ENCODE measurements at places on chromosomes 5 and 9.

- no peak for DNase-seq
These were observed 119.6 kb upstream of the KLF9 start for GRCh38 chr9:70534061-70534460.

DNA sequence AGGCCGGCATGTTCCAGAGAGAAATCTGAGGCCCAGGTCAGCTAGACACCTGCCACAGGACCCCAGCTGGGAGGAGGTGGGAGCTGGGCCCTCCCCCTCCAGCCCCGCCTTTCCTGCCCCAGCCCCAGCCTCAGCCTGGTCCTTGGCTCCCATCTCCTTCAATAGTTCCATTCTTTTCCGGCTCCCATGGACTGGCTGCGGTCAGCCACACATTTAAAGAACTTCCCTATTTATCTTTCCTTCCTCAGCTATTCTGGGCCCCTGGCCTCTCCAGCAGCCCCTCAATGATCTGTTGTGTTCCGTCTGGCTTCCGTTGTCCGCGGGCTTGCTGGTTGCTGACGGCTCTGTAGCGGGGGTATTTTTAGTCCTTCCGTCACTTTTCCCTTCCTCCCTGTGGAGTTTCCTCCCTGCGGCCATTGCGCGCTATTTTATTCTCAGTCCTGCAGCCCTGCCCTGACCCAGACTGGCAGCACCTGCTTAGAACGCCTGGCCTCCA lies 73.8 kb downstream of the AMBP start:
- DNase-seq = no peak

DNA sequence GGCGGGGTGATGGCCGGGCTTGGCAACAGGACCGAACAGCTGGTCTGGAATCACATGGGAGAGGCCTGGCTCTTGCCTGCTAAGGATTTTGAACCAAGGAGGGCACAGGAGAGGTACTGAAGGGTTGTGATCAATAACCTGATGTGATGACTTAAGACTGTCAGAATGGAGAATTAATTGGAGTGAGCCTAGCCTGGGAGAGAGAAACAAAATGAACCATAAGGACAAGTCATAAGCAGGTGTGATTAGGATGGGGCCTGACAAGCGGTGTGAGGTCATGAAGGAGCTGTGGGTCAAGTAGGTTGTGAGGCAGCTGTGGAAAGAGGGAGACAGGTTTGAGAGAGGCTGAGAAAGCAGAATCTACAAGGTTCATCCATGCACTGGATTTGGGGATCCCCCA lies 104.6 kb downstream of the MED10 start:
- no peak for DNase-seq

DNA sequence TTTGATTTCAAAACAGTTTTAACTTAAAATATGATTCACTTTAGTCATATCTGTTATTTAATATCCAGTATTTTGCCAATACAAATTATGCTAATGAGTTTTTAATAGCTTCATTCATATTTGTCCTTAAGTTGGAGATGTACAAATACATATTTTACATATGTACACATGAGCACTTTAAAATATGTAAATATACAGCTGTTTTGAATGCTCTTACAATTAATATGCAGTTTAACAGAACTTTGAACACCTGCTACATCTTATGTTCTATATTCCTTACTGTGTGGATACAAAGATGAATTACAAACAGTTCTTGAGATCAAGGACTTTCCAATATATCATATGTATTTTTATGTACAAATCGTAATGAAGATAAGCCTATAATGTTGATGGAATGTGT lies 74.0 kb downstream of the CHSY3 start:
- DNase-seq = no peak

DNA sequence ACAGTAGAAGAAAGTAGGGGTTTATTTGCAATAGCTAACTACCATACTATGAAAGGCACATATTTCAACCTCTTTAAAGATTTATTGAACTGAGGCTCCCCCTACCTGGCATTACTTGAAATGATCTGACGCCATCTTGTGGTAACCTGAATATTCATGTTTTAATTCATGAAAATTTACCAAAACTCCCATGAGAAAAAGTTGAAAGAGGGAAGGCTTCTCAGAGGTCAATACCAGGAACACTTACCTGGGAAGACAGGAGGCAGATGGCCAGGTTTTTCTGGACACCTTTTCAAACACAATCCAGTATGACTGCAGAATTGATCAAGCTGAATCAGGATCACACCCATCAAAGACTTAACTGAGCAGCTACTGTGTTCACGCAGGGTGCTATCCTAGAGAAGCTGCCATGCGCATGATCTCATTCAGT lies 9.4 kb downstream of the PRELID2 start:
- DNase-seq = no peak

GRCh38 chr5:132026516-132027008 lies 15.1 kb upstream of the ACSL6 start:
- DNase-seq = no peak

DNA sequence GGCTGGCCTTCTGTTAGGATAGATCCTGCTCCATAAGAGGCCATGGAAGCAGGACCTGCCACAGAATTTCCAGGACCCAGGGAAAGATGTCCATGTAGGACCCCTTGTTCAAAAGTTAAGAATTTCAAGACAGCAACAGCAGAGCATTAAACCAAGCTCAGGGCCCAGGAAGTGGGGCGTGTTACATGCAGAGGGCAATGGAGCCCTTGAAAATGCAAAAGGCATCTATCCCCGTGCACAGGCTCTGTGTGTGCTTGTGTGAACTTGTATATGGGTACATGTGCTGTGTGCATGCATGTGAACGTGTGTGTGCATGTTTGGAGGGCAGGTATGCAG lies 14.4 kb upstream of the NKD2 start:
- DNase-seq = no peak

GRCh38 chr9:114869845-114870244 lies 60.5 kb downstream of the TNFSF8 start:
- DNase-seq = no peak

DNA sequence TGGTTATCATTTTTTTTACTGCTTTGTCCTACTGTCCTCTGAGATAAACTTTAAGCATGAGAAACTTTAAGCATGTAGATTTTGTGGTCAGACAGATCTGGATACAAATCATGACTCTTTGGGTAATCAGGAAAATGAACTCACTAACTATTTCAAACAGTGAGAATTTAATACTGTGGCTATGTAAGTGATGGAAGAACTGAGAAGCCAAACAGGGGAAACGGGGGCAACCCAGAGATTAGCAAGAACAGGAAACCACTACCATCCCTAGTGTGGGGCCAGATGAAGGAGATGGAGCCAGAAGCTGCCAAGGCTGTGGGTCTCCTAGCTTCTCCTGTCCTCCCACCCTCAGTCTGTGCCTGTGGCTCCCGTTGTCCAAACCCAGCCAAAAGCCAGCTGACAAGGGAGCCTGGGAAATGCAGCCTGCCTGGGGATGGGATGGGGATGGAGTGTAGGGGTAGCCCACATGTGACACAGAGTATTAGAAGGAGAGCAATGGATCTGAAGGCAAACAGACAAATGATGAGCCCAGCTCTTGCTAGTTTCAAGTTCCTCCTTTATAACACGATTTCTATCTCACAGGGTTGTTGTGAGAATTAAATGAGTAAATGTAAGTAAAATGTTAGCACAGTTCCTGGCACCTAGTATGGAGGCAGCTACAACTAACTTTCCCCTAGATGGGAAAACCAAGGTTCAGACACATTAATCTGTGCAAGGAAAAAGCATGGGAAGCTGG lies 27.7 kb upstream of the CDC23 start:
- DNase-seq = no peak

All from stimulated activated CD4-positive, alpha-beta T cell treated with anti-CD3 and anti-CD28 coated beads, Interleukin-1b, Interleukin-23, amount 100 ng/mL, for 24 hours (primary cell).